ENCODE measurements at places on chromosomes 7 and 10. TPM values are rescaled to one million over a fixed set of nuclear protein-coding genes. Genes with fewer than 3 reads are reported as not detected.

DNA sequence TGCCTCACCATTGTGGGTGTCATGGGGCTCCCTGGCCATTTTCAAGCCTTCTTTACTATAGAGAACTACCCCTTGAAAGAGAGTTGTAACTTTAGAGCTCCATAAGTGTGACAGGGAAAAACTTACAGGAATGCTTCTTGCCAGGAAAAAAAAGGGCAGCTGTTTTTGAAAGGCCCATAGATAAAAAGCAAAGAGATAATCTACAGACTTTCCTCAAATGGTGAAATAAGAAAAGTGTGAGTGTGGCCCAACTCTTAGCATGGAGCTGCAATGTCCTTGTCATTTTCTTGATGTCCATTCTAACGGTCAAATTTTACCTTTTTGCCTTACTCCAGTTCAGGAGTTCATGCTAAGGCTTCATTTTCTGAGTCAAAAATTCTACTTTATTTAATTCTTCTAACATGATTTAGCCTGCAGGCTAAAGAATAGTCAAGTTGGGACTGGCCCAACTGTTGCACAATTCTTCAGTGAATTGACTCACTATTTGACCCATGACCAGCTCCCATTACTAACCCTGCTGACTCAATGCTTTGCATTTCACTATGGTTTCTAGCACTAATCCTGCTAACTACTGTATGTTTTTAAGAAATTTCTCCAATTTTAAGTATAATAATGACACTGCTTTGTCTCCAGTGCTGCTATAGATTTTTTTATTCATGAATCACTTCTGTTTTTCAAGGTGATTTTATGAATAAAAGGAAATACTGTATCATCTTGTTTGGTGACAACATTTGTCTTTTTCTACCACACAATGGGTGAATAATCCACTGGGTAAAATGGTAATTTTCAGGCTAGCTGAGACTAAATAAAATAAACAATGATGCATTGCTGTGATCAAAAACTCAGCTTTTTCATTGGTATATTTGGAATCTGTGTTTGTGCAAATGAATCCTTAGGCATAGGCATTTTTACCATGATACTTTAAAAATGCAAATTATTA, 41.4 kb upstream of the SGCE start:
- DNase-seq, result peak; percentile 11

- no peak for DNase-seq
These were observed 29.2 kb downstream of the SORBS1 start for GRCh38 chr10:95531994-95532399.

GRCh38 chr7:131097662-131098376, 229.9 kb upstream of the MKLN1 start:
- no peak for DNase-seq

DNA sequence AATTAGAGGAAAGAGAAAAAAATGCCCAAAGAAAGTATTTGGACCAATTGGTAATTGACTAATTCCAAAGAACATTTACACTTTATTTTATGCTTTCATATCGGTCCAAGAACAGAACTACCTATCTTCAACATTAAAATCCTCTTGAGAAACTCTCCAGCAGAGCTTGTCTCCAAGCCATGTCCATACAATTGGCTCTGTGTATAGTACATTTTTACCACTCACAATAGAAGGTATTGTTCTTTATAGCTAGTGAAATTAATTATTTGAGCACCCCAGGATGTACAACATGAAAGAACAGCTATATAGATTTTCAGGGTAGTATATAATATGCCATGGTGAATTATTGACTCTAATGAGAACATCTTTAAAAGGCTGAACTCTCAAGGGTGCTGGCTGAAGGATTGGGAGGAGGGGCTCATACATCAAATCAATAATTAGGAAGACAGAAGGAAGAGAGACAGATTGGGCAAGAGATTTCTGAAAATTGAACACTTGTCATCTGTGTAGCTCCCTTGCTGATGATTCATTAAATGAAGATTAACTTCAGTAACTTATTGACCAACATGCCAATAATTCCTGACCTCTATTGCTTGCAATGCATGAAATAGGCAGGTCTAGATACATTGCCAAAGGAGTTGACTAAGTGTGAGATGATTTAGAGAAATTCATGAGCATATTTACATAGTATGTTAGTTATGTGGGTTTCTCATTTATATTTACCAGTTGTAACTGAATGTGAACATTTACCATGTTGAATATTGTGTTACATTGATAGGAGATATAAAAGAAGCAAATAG, 249.7 kb downstream of the MTERF1 start:
- no peak for DNase-seq

GRCh38 chr10:70323697-70324338, 40.0 kb upstream of the NPFFR1 start:
- DNase-seq, result no peak

DNA sequence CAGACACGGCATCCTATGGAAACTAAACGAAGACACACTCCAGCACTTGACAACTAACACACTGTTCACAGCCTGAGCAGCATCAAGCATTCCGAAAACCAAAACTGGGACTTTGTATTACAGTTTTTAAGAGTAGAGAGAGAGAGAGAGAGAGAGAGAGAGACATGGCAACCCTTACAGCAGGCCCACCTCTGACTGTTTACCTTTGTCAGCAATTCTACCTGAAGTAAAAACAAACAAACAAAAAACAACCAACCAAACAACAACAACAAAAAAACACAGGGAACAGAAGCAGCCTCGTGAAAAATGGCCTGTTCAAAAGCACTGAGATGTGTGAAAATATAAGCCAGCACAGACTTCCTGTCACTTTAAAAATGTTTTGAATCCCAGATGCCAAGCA, 118.0 kb downstream of the SPAG6 start:
- DNase-seq, result no peak

Gene TMEM236
- total RNA-seq, result 59.6 TPM

Gene HTR5A
- not detected for total RNA-seq

Gene PGAM2
- 0.64 TPM for total RNA-seq

Gene ADK
- 16.2 TPM for total RNA-seq
